ENCODE measurements at places on chromosomes 11 and 22. TPM values are rescaled to one million over a fixed set of nuclear protein-coding genes. Genes with fewer than 3 reads are reported as not detected.

Gene SPTBN2
- total RNA-seq, result not detected

Gene ADORA2A
- 15.9 TPM for total RNA-seq

Gene FADS3
- 14.9 TPM for total RNA-seq

Gene CLDN5
- total RNA-seq, result not detected

Gene PLEKHB1
- 25.7 TPM for total RNA-seq

Gene CRYBB2
- total RNA-seq, result not detected

Gene CBLIF
- not detected for total RNA-seq

Gene ZC3H12C
- total RNA-seq, result not detected

Measured in CD8-positive, alpha-beta T cell (primary cell).